ENCODE measurements at places on chromosomes 16 and 17.

- DNase-seq, result peak; percentile 92
Measured at GRCh38 chr16:1610071-1610898, 1.6 kb downstream of the IFT140 start.

GRCh38 chr17:42677921-42678781, 1.4 kb upstream of the PLEKHH3 start:
- DNase-seq, result peak; percentile 54

GRCh38 chr17:65977041-65977440, 214.9 kb downstream of the CEP112 start:
- no peak for DNase-seq

GRCh38 chr17:50691550-50692447, 15.9 kb downstream of the ANKRD40 start:
- no peak for DNase-seq

DNA sequence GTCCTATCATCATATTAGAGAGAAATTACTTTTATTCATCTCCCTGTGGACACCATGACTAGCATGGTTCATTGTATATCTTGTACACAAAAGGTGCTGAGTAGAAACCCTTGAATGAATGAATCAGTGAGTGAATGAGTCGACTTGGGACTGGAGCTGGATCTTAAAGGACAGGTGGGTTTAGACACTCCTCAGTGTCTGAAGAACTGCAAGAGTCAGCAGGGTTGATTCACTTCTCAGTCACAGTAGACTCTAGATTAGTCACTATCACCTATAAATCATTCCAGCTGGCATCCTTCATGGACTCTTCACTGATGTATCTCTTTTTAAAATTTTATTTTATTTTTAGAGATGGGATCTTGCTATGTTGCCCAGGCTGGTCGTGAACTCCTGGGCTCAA, 30.1 kb upstream of the PMFBP1 start:
- DNase-seq, result no peak

DNA sequence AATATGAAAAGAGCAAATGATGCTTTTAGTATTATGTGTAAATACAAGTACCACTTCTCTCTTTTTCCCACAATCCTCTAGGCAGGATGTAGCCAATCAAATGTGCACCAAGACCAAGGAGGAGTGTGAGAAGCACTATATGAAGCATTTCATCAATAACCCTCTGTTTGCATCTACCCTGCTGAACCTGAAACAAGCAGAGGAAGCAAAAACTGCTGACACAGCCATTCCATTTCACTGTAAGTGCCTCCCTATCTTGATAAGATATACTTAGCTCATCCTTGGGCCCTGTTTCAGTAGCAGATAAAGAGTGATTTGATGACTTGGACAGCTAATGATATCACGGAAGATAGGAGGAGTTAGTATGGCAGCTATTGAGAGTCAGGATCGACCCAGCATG, 33.7 kb downstream of the TADA2A start:
- DNase-seq, result no peak

- no peak for DNase-seq
Measured at GRCh38 chr17:47315451-47316266, 8.1 kb upstream of the EFCAB13 start.

Measured in stimulated activated naive CD4-positive, alpha-beta T cell (primary cell).